Right ventricle myocardium superior (tissue), 1 donor: ENCODE measurements at places on chromosomes 3 and 15. TPM values are rescaled to one million over a fixed set of nuclear protein-coding genes. Genes with fewer than 3 reads are reported as not detected.

DNA sequence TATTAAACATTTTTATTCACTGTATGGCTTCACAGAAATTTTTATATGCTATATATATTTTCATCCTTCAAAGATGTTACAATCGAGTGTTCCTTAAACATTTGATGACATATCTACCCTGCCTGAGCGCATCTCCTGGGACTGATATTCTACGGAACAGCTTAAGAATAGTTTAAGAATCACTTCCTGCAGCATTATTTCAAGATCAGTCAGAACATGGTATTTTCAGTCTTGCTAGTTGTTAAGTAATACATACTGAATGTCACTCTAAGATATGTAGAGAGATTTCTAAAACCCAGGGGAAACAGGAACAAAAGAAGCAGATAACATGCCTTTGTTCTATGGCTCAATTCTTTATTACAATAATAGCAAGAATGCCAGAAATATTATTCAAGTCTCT lies 8.7 kb downstream of the COL8A1 start:
- DNase-seq, result no peak

Gene TIGIT
- total RNA-seq, result not detected

Gene GOLGA8T
- not detected for total RNA-seq

- DNase-seq, result no peak
Observed at GRCh38 chr15:70801109-70801508, 37.8 kb upstream of the UACA start.

Gene CHCHD4
- 35.9 TPM for total RNA-seq

GRCh38 chr3:13352621-13353131 lies 67.4 kb downstream of the NUP210 start:
- DNase-seq, result no peak

- no peak for DNase-seq
Observed at GRCh38 chr3:76827701-76828226, 212.1 kb upstream of the ROBO2 start.

GRCh38 chr3:107284612-107285011 lies 92.6 kb upstream of the CCDC54 start:
- no peak for DNase-seq

DNA sequence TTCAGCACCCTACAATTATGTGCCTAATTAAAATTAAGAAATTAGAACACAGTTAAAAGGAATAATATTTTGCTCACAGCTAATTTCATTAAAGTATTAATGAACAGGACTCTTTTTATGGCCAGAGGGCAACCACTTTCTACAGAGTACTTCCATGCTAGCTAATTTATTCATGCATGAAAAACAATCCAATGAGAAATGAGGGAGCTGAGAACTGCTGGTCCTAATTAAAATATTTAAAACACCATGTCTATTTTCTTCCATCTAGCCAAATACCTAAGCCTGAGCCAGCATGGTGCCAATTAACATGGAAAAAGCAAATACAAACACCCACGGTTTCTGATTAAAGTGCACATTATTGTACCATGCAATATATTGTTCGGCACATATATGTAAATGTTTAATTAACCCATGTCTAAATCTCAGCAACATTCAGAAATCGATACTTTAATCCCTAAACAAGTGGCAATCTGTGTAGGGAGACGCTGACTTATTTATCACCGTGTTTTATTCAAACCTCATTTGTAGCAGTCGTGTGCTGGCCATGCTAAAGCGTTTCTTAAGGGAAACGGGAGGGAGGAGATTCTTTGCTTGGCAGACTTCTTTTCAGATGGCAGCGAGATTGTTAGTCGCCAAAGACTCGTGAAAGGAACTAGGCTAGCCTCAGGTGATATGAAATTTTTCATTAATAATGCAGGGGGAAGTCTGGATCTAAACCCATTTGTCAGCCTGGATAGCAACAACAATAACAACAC lies 193.5 kb downstream of the ANXA2 start:
- DNase-seq, result no peak

GRCh38 chr3:15102256-15102655 lies 3.3 kb upstream of the RBSN start:
- DNase-seq, result peak; percentile 88

GRCh38 chr3:28788571-28788970 lies 439.9 kb upstream of the AZI2 start:
- DNase-seq, result no peak

DNA sequence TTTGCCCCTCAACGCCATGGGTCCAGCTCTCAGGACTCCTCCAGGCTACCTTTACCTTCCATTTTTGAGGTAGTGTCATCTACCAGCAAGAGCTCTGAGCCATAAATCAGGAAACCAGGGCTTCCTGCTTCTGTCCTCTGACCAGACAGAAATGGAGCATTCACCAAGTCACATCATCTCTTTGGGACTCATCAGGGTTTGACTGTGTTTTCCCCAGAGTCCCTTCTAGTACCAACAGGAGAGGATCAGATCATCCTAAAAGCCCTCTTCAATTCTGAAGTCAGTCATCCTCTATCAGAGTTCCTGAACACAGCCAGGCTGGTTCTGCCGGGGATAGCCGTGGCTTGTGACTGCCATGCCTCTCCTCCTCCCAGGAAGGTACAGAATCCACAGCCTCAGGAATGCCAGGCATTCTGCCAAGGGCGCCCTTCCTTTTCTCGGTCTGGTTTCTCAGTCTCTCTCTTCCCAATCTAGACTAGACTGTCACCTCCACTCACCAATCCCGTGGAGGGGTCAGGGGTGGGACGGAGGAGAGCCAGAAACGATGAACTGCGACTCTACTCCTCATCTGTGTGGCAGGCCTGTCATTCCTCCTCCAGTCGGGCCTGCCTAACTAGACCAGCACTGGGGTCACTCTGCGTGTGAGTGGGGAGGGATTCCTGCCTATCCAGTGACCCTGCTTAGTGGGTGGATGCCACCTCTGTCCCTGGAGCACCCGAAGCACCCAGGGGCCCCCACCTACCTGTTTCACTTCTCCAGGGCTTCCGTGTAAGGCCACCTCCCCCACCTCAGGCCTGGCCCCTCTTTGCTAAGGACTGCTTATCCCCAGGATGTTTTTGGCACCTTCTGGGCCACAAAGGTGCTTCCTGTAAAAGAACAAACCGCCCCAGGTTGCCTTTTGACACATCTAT lies 30.9 kb downstream of the CCNL1 start:
- DNase-seq, result no peak

Gene MAGI1
- 34.1 TPM for total RNA-seq

DNA sequence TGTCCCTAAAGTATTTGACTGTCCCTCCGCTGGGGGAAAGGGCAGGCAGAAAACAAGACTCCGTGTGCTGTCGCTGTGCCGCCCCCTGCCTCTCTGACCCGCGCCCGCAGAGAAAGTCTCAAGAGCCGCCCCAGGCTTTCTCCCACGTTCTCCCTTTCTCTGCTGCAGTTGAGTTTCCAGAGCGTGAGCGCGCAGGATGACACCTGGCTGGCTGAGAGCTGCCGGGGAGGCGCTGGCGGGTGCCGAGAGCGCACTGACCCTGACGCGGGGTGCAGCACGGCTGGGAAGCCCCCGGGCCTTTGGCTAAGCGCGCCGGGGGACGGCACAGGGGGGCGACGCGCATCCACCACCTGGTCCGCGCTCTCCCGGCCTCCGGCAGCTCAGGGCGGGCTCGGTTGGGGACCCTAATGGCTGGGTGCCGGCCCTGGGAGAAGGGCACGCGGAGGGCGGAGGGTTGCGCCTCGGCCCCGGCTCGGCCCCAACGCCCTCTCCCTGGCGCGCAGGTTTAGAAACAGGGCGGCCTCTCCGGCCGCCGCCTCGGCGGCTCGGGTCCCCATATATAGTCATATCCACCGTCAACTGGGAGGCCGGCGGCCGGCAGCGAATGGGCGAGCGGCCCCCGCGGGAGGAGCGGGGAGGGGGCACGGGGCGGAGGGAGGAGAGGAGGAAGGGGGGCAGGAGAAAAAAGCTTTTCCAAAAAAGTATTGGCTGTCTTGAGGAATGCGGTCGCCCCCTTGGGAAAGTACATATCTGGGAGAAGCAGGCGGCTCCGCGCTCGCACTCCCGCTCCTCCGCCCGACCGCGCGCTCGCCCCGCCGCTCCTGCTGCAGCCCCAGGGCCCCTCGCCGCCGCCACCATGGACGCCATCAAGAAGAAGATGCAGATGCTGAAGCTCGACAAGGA lies at the start of gene TPM1:
TPM1 (plus strand) TSS at position 774 of the 903 bp plus-strand sequence; CDS start at position 857, 83 bp downstream.
- DNase-seq, result peak; percentile 92

Gene NEK10
- 11.7 TPM for total RNA-seq

- no peak for DNase-seq
Observed at GRCh38 chr3:38711321-38711720, 61.8 kb upstream of the SCN5A start.

Gene NTRK3
- total RNA-seq, result 3.2 TPM

Gene CD200R1
- 0.75 TPM for total RNA-seq

Gene CPOX
- 11.5 TPM for total RNA-seq

DNA sequence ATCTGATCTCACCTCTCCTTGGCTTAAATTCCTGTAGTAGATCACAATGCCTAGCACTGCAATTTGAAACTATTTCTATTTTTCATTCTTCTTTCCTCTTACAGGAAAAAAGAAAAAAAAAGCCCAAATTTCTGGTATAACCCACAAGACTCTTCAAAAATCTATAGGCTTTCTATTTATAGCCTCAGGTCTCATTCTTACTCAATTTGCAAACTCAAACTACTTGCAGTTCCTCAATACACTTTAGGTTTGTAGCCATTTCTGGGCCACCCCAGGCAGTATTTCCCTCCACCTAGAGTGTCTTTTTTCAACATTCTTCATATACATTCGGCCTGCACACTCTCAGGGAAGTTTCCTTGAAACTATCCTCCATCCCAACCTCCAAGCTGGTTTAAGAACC lies 169.0 kb downstream of the TBC1D5 start:
- DNase-seq, result no peak

- DNase-seq, result no peak
Observed at GRCh38 chr15:83053151-83053550, 13.9 kb downstream of the BTBD1 start.

GRCh38 chr3:47423548-47424145 lies 42.8 kb downstream of the PTPN23 start:
- DNase-seq, result peak; percentile 13

DNA sequence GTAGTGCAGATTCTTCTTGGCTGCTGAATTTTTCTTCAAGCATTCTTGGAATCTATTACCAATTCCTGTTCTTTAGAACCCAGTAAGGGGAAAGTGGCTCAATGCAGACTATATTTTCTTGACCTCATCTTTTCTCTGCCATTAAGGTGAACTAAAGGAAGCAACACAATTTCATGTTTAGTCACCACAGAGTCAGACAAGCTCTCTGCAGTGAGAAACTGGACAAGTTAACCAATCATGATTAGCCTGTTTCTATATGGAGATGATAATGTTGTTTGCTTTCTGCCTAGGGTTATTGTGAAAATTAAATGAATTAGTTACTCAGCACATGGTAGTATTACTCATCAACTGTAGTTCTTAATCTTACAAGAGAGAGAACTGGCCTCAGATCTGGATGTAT lies 1075.1 kb downstream of the AGBL1 start:
- DNase-seq, result no peak

- DNase-seq, result no peak
Observed at GRCh38 chr3:120642368-120642948, 39.6 kb downstream of the HGD start.

- DNase-seq, result no peak
Observed at GRCh38 chr3:167930453-167930852, 165.3 kb downstream of the GOLIM4 start.

- DNase-seq, result no peak
Observed at GRCh38 chr15:55661428-55661827, 73.3 kb upstream of the PYGO1 start.

DNA sequence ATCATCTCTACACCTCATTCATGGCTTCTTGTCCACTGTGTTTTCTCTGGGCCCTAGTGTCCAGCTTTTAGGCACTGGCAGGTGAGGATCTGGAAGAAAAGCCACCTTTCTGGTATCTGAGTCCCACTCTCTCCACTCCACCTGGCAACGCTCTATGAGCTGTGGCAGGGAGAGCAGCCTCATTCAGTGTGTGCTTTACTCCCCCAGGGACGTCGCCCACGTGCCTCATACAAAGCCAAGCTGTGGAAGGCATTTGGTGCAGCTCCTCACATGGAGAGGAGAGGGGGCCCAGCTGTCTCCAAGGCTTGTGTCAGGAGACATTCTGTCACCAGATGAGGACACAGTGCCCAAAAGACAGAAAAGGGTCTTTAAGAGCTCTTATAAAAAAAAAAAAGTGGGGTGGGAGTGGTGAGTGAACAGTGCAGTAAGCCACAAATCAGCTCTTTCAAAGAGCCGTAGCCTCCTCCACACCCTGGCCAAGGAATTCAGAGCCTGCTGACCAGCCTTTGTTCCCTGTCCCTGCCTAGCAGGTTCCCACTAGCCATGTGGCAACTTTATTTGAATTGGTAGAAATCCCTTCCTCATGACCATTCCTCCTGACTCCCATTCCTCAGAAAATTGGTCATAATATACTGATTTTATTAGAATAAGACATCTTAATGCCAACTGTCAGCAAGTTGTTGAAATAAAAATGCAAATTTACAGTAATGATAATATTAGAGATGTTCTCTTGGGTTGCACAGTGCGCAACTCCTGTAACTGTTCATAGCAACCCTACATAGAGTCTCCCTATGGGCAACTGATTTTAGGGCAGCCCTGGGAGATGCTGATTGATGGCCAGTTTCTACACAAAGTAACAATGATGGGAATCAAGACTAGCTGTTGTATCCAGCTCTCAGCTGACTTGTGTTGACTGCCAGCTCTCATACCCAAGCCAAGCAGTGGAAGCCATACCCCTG lies 29.5 kb downstream of the GALNT15 start:
- DNase-seq, result no peak

- no peak for DNase-seq
Observed at GRCh38 chr3:58287354-58287753, 18.7 kb upstream of the RPP14 start.

Gene RBM15B
- total RNA-seq, result 9.9 TPM

- no peak for DNase-seq
Observed at GRCh38 chr3:173659972-173660371, 262.4 kb downstream of the NLGN1 start.

- no peak for DNase-seq
Observed at GRCh38 chr15:77588126-77588525, 44.6 kb downstream of the LINGO1 start.

- no peak for DNase-seq
Observed at GRCh38 chr15:27538325-27538724, 560.8 kb downstream of the OCA2 start.

Gene SLC27A2
- total RNA-seq, result 0.24 TPM

DNA sequence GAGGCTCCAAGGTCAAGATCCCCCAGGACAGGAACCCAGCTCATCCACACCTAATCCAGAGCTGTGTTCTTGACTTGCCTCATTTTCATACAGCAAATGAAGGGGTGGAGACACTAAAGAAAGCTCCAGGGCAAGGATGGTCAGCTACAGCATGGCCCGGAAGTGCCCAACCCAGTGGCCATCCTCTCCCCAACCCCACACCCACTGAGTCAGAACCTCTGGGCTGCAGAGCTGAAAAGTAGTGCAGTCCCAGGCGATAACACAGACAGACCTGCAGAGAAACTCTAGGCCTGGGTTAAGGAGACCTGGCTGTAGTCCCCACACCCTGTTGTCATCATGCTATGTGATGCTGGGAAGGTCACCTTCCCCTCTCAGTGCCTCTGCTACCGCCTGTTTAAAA lies 85.3 kb downstream of the SEMA5B start:
- DNase-seq, result no peak

- no peak for DNase-seq
Observed at GRCh38 chr15:91660174-91660649, 193.3 kb upstream of the SLCO3A1 start.
